ENCODE measurements at places on chromosomes 3 and 15. TPM values are rescaled to one million over a fixed set of nuclear protein-coding genes. Genes with fewer than 3 reads are reported as not detected.

CRYGS gene
- 1.2 TPM for total RNA-seq

HGD gene
- 0.28 TPM for total RNA-seq

DAZL gene
- not detected for total RNA-seq

SLC28A2 gene
- total RNA-seq, result not detected

Measured in nasal cavity respiratory epithelium epithelial cell of viscerocranial mucosa (primary cell).